H7 (cell line): ENCODE measurements at places on chromosomes 13 and 19.

DNA sequence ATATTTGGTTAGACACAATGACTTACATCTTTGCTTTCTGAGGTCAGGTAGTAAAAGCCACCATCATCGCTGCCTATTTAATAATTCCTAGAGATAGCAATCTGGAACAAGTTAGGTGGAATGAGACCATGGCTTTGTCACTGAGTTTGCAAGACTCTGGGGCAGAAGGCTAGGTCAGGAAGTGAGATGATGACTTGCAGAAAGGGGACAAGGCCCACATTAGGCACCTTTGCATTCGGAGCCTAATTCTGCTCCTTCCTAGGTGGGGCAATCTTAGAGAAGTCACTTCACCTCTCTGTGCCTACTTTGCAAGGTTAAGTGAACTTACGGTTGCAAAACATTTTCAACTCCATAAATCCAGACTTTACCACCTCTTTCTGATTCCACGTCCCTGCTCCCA is 10.3 kb downstream of the EDDM13 start:
- no peak for DNase-seq

- DNase-seq, result no peak
These were observed 230.8 kb downstream of the DCT start for GRCh38 chr13:94248454-94249228.

GRCh38 chr13:40403509-40404241 is 262.8 kb downstream of the FOXO1 start:
- no peak for DNase-seq

DNA sequence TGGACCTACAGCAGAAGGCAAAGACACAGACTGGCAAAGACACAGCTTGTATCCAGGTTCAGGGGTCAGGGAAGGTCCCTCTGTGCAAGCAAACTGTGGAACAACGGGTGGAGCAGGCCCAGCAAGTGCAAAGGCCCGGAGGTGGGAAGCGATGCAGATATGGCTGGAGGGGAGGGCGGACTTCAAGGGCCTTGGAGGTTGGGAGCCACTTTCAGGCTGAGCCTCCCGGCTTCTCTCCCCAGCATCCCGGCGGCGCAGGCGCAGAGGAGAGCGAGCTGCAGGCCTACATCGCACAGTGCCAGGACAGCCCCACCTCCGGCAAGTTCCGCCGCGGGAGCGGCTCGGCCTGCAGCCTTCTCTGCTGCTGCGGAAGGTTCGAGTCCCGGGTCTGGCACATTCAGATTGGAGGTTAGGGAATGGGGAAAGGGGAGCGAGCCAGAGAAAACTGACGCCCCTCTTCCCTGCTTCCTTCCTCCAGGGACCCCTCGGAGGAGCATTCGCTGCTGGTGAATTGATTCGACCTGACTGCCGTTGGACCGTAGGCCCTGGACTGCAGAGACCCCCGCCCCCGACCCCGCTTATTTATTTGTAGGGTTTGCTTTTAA is 2.1 kb upstream of the PNPLA6 start:
- DNase-seq, result peak; percentile 75
